ENCODE measurements at places on chromosomes 6 and 20.

- no peak for DNase-seq
Observed at GRCh38 chr6:110617057-110617456, 140.6 kb upstream of the SLC22A16 start.

DNA sequence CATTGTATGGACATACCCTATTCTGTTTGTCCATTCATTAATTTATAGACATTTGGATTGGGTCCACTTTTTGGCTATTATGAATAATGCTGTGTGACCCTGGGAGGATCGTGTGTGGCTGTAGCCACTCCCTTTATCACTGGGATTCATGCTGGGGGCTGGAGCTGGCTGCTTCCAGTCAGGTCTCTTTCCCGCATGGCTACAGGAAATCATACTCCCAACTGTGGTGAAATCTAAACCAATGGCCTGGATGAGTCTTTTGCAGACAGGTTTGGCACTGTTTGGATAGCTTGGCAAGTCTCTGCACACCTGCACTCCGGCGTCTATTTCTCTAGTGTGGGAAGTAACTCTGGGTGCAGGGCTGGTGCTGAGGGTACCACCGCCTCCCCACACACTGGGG lies 80.4 kb downstream of the RIN2 start:
- no peak for DNase-seq

DNA sequence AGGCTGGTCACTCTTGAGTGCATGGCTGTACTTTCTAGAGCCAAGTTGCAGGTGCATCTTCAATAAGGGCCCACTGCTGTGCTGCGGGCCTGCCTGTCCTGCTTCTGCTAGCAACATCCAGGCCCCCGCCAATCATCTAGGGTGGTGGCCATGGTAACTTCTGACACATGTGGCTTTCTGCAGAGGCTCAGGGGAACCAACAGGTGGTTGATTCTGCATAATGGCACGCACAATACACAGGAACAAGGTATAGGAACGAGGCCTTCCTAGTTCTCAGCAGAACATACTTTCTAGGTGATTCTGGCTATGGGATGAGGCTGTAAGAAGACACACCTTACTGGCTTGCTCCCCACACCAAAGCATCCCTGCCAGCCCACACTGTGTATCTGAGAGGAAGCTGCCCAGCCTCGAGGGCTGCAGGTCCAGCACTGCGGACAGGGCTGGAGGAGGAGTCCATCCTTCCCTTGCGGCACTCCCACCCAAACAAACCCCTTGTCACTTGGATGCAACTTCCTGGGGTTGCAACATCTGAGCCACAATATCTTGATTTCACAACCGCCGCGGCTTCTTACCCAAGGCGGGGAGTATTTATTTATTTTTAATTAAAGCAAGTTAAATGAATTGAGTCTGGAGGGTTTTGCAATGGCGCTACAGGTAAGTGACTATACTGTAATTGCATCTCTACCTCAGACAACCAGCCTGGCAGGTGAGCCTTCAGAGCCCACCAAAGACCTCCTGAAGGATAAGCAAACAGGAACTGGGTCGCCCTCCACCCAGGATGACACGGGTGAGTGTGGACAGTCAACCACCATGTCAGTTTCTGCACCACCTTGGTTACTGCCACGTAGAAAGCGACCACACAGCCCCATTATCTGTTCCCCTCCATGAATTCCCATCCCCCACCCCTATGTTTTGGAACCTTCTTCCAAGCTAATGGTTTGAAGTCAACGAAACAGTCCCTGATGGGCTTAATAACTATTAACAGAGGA lies 49.6 kb downstream of the SULF2 start:
- DNase-seq = no peak

DNA sequence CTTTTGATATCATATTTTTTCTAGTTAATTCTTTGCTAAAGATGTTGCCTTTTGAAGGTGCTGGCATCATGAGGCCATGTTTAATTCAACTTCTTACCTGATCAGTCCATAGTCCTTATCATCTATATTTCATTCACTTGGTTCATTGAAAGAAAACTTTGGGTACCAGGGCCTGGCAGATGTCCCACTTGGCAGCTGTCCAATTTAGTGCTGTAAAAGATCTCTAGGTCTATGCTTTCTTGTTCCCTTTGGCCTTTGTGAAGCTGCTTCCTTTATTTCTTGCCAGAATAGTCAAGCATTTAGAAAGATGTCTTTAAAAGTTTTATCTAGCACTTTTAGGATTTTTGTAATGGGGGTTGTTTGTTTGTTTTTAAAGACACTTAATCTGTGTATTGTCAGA lies 61.7 kb upstream of the EYA4 start:
- DNase-seq = no peak

- no peak for DNase-seq
Observed at GRCh38 chr6:154847318-154847717, 114.1 kb downstream of the SCAF8 start.
